ENCODE measurements at places on chromosomes 11 and 22.

- DNase-seq: no peak
These were observed 86.3 kb upstream of the CRYBB3 start for GRCh38 chr22:25113316-25113721.

- no peak for DNase-seq
These were observed 23.5 kb downstream of the FZD4 start for GRCh38 chr11:86931548-86932258.

DNA sequence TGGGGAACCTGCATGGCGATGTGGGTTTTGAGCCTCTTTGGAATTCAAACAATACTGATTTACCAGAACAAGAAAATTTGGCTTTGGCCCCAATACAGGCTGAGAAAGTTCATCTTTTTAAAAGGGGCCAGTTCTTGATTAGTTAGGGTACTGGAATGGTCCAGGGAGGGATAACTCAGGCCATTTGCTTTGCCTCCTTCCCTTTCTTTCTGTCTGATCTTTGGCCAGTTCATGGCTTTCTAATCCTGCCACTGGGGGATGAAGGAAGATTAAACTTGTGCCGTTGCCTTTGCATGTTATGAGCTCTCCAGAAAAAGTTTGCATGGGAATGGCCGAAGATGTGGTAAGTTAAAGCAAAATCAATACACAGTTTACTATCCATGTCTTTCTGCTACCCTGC is 78.4 kb downstream of the ADAMTS15 start:
- no peak for DNase-seq

GRCh38 chr11:113137713-113138529 is 176.5 kb upstream of the TTC12 start:
- DNase-seq: no peak

DNA sequence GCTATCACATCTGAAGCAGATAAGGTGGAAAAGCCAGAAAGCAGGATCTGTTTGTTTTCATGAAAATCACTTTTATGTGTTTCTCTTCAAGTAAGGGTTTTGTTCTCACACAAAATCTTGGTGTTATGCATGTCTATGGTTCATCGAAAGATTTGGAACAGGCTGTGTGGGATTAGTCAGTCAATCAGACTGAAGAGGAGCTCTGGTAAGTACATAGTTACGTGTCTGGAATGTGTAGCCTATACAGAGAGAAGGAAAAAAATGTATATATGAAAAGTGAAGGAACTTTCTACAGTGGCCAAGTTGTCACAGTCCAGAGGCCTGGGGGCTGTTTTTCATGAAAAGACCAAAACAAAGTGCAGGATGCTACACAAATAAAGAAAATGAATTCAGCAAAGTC is 156.7 kb downstream of the CNTN5 start:
- no peak for DNase-seq

DNA sequence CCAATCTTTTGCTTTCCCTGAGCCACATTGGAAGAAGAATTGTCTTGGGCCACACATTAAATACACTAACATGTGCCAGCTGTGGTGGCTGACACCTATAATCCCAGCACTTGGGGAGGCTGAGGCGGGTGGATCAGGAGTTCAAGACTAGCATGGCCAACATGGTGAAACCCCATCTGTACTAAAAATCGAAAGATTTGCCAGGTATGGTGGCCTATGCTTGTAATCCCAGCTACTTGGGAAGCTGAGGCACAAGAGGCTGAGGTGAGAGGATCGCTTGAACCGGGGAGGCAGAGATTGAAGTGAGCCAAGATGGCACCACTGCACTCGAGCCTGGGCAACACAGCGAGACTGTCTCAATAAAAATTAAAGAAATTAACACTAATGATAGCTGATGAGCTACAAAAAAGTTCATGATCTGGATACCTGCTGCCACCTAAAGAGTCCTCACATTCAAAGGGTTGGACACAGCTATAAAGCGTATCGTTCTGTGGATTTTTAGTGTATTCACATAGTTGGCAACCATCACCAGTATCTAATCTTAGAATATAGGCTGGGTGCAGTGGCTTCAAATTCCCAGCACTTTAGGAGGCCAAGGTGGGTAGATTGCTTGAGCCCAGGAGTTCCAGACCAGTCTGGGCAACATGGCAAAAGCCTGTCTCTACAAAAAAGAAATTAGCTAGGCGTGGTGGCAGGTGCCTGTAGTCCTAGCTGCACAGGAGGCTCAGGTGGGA is 3.4 kb upstream of the LDHC start:
- no peak for DNase-seq

DNA sequence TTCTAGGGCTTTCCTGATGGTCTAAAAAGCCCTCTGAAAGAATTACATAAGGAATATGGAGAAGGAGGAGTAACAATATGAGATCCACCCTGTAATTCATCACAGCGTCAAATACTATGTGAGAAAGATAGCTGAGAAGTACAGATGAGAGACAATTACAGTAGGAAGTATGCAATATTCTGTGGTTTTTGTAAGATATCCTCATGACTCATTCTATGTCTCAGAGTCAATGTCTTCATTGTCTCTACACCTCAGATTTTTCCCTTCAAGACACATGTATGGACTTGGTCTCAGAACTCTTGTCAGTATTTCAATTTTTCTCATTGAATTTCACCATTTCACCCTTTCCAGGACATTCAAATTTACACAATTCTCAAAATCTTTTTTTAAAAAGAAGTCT is 343.3 kb upstream of the CTSC start:
- no peak for DNase-seq

GRCh38 chr11:6489306-6489705 is 7.8 kb upstream of the DNHD1 start:
- no peak for DNase-seq

GRCh38 chr11:123239191-123240150 is 44.4 kb upstream of the CLMP start:
- no peak for DNase-seq

GRCh38 chr11:43578346-43579170 is 102.0 kb upstream of the HSD17B12 start:
- DNase-seq: no peak

DNA sequence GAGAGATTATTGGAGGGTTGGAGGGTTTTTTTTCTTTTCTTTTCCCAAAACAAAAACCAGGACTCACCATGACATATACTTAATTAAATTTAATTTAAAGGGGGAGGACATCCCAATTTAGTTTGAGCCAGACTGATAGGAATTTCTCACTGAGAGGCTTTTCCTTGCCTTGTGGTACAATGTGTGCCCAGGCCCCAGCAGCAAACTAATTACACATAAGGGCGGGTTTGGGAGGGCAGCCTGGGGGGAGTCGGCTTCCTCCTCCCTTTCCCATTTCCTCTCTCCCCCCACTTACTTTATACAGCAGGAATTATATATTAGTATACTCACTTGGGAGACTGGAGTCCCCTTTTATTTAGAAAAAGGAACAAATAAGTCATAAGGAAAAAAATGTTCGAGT is 2.9 kb downstream of the TEAD1 start:
- no peak for DNase-seq

GRCh38 chr22:49136816-49137180 is 690.9 kb downstream of the BRD1 start:
- no peak for DNase-seq

GRCh38 chr22:35530700-35531099 is 9.9 kb upstream of the RASD2 start:
- no peak for DNase-seq

DNA sequence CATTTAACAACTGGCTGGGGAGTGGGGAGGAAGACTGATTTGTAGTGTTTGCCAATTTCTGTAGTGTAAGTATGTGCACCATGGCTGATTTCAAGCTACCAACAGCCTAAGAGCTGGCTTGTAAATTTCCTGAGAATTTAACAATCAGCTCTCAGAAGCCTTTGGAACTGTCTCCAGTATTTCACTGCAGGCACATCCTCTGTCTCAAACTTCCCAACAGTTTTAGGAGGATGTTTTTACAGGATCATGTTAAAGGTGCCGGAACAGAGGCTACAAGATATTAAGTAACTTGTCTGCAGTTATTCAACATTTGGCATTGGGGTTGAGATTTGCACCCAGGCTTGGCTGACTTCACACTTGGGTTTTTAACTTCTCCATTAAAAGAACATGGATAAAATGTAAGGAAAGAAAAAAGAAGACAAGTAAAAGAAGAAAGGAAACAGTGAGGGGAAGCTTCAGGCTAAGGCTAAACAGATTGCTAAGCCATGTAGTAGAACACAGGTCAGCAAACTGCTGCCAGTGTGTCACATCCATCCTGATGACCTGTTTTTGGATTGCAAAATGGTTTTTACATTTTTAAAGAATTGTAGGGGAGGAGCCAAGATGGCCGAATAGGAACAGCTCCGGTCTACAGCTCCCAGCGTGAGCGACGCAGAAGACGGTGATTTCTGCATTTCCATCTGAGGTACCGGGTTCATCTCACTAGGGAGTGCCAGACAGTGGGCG is 204.8 kb upstream of the SESN3 start:
- DNase-seq: no peak

- no peak for DNase-seq
These were observed 19.6 kb downstream of the SPATA19 start for GRCh38 chr11:133825666-133826065.

GRCh38 chr11:68764746-68765145 is 13.4 kb upstream of the TESMIN start:
- no peak for DNase-seq

DNA sequence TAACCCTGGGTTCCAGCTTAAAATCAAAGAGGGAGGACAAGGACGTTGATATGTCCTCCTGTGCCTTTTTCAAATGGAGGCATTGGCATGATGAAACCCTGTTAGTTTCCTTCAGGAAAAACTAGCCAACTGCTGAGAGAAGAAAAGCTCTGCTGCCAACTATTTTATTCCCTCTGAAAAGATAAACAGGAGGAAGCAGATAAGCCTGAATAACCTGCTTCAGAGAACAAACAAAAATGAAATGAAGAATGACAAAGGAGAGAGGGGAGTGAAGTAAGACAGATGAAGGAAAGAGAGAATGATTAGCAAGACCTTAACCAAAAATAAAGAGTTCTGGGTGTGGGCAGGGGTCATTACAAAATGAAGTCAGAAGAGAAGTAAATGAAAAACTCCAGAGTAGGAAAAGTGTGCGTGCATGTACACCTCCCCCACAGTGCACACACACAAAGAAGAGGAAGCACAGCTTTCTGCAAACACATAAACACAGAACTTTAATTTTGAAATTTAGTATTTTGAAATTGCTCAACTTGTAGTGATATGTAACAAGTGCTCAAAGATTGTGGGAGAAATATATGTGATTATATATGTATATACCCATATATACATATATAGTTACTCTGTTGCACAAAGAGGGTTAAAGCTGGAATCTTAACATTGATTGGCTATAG is 332.2 kb downstream of the LUZP2 start:
- no peak for DNase-seq

DNA sequence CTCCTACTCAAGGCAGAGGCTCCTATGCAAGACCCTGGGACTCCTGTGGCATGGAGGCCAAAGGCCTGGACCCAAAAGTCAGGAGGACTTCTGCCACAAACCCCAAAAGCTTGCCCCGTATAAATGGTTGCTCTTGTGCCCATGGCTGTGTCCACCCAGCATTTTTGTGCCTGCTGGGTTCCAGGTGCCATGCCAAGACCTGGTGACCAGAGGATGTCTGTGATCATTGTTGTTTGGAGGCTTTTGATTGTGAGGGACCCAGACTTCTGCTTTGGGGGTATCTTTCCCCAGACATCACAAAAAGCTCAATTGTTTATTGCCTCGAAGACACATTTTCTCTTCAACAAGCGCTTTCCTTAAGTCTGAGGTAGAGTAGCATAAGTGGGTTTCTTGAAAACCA is 35.1 kb downstream of the C22orf31 start:
- no peak for DNase-seq

GRCh38 chr11:118008271-118008911 is 22.2 kb downstream of the IL10RA start:
- DNase-seq: no peak

- no peak for DNase-seq
These were observed 8.8 kb downstream of the POU2F3 start for GRCh38 chr11:120248551-120249278.

DNA sequence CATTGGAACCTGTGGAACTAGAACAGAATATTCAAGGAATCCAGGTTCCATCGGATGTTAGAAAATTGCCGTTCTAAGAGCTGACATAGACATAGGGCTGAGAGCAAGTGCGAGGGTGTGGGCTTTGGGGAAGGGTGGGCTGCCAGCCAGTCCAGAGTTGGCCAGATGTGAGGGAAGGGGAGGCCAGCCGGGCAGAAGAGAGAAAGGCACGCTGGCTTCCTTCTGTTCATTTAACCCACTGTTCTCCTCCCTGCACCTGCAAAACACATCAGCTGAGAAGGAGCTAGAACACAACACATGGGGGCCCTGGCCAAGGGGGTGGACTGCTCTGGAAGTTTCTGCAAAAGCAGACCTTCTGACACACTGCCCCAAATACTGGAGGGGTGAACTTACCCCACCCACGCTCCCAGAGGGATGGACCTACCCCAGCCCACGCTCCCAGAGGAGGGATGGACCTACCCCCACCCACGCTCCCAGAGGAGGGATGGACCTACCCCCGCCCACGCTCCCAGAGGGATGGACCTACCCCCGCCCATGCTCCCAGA is 98.0 kb downstream of the SHANK2 start:
- DNase-seq: no peak

DNA sequence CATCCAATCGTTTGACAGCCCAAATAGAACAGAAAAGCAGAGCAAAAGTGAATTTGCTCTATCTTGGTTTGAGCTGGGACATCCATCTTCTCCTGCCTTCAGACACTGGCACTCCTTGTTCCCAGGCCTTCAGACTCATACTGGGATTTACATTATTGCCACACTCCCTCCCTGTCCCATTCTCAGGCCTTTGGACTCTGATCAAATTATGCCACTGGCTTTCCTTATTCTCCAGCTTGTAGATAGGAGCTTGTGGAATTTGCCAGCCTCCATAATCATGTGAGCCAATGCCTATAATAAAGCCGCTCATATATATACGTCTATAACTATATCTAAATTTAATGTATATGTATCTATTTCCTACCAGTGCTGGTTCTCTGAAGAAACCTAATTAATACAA is 568.3 kb upstream of the KIRREL3 start:
- no peak for DNase-seq

DNA sequence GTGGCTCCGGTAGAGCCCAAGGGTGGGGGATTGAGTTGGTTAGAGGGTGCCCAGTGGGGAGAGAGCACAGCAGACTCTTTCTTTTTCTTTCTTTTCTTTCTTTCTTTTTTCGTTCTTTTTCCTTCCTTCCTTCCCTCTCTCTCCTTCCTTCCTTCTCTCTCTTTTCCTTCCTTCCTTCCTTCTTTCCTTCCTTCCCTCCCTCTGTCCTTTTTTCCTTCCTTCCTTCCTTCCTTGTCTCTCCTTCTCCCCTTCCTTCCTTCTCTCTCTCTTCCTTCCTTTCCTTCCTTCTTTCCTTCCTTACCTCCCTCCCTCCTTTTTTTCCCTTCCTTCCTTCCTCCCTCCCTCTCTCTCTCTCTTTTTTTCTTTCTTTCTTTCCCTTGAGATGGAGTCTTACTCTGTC is 4.8 kb upstream of the ALX4 start:
- DNase-seq: no peak

DNA sequence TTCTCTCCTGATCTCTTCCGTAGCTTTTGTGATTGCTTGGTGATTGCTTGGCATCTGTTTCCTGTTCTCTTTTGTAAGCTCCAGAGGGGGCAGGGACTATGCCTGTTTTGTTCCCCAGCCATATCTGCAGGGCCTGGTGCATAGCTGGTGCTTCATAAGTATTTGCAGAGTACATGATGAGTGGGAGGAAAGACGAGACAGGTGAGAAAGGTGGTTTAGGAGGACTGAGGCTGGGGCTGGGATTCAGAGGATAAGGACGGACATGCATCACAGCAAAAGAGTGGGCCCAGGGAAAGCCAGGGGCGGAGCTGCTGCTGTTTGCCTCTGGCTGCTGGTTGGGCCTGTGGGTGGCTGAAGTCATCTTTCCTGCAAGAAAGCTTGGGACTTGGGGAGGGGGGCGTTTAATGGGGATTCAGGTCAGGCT is 62.4 kb downstream of the DSCAML1 start:
- DNase-seq: no peak

Measured in NCI-H446 treated with DMSO at 0.1 percent for 48 hours (cell line).